Activated T-helper 9 cell treated with anti-CD3 and anti-CD28 coated beads, Interleukin-2, amount 50 U/mL, for 16 hours (primary cell): ENCODE measurements at places on chromosomes 2 and 18.

GRCh38 chr2:38498045-38498481, 104.7 kb downstream of the HNRNPLL start:
- no peak for DNase-seq

- no peak for DNase-seq
Observed at GRCh38 chr2:24313744-24314632, 46.3 kb downstream of the ITSN2 start.

DNA sequence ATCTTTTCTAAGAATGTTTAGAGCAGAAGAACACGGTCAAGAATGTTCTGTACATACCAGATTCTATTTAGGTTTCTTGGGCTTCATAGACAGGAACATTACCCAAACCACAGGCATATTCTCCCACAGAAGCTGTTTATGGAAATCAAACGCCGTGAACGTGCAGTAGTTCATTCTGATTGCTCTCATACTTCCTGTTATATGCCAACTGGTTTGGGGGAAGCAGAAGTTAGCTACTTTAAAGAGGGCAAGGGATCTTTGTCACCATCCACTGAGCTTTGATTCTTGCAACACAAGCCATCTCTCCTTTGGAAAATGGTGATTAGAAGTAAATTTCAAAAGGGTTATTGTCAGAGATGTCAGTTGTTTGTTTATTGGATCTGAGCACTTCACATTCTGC, 182.2 kb upstream of the NRP2 start:
- no peak for DNase-seq

DNA sequence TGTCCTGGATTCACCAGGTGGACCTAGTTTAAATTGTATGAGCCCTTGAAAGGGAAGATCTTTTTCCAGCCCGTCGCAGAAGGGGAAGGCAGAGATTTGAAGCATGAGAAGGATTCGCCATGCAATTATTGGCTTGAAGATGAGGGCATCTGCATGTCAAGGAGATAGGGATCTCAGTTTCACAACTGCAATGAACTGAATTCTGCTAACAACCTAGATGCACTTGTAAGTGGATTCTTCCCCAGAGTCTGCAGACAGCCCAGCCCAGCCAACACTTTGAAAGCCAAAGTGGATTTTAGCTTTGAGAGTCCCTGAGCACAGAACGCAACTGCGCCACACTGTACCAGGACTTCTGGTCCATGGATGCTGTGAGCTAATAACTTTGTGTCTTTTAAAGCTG, 286.0 kb downstream of the TSN start:
- DNase-seq: no peak

DNA sequence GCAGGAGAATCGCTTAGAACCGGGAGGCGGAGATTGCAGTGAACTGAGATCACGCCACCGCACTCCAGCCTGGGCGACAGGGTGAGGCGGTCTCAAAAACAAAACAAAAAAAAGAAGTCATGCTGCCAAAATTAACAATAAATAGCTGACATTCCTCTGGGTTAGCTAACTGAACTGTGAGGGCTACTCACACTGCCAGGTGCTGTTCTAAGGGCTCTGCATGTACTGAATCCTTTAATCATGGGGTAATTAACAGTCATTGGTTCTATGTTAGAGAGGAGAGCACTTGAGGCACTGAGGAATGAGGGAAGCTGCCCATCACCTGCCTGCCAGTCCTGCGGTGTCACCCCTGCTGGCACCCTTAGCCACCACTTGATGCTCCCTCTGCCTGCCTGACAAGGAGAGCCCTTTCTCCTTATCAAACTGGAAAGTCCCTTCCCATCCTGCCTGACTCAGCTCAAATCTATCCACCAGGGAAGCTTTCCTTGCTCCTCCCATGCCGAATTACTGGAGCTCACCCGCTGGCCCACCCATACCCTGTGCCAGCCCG, 73.0 kb upstream of the RIOK3 start:
- no peak for DNase-seq

DNA sequence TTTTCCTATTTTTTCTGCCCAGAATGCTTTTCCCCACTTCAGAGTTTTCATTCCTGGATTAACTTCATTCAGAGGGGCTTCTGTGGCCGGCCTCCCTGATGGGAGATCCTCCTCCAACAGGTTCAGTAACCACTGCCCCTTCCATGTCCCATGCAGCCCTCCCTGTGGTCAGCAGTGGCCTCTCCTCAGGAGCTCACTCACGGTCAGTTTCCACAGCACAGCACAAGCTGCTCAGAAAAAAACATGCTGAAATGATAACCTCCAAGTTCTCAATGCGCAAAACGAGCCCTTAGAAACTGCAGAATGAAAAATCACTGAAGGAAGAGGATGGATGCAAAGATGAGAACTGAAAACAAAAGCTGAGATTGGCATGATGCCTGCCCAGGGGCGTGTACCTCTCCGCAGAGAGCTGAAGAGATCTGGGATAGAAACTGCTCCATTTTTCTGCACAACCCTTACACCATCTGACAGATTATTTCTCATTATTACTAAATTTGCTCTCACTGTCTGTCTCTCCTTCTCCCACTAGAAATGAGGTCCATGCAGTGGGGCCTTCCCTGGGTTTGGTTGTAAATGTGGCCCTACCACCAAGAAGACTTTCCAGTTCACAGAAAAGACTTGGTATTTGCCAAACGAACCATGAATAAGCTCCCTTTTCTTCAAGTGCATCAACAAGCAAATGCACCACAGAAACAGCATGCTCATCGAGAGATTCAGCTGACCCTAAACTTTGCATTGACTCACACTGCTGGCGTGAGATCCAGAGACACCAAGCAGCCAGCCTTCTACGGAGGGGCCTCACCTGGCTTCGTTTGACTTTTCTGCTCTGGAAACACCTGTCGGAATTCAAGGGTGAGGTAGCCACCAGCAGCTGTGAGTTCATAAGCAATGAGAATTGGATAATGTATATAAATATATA, 51.5 kb downstream of the TMEM18 start:
- DNase-seq: no peak

GRCh38 chr2:58081000-58081399, 34.4 kb downstream of the VRK2 start:
- DNase-seq: no peak

DNA sequence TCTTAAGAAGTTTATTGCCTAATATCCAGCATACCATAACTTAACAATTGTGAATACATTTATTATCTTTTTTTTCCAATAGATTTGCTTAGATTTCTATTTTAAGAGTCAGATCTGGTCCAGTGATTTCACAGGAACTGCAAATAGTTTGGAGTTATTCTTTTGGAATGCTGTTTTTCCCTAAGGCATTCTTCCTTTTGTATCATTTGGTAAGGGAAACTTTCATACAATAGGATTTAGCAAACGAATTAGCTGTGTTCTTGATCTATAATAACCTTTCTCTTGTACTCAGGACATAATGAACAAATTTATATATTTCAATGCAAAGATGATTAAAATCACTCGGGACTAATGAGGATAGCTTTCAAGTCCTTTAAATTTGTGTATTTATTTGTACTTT, 201.6 kb downstream of the ERBB4 start:
- DNase-seq: no peak

DNA sequence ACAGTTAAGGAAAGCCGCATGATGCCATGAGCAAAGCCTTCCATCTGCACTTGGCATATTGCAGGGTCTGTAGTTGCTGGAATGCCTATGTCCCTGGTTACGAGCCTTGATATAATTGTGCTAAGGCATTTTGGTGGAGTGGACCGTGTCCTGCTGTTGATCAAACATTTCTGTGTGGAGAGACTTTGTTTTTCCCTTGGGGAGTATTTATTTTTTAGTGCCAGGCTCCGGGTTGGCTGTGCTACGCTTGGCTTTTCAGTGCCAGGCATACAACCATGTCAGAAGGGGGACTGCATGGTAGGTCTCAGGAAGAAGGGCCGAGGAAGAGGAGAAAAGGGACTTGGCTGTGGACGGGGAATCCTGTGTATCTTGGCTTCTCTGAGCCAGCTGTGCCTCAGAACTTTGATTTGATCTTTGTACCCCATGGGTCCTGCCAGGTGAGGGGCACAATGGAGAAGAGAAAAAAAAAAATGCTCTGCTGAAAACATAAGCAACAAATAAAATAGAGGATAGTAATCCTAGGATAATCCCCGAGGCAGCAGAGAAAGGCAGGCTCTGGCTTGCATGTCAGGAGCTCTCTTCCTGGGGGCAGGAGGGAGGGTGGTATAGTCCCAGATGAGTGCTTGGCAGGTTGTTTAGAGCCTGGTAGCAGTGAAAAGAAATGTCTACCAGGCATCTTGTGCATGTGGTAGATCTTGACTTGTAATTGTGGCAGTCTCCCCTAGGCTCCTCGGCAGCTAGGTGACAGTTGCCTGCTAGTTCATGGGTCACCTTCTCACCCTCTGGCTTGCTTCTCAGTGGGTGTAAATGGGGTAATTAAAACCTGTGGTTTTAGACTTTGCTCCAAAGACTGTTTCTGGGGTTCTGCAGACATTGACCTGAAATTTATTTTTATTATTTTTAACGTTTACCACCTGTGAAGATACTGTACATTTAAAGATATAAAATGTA, 233.0 kb downstream of the NEDD4L start:
- no peak for DNase-seq

DNA sequence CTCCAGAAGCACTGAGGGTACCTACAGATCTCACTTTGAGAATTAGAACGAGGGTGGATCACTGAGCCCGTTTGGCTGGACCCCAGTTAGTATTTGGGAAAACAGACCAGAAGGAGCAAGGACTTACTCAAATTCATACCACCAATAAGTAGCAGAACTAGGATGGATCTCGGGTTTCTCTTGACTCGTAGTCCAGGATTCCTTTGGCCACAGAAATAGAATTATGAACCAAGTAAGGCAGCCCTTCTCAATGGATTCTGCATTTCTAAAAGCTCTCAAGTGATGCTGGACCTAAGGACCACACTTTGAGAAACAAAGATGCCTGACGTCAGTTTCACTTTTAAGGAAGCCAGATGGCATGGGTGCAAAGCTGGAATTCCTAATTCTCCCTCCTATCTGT, 153.0 kb downstream of the KLHL29 start:
- DNase-seq: no peak

GRCh38 chr2:175815537-175815936, 186.5 kb downstream of the LNPK start:
- no peak for DNase-seq

- no peak for DNase-seq
Observed at GRCh38 chr2:113791697-113792590, 35.5 kb upstream of the SLC35F5 start.

DNA sequence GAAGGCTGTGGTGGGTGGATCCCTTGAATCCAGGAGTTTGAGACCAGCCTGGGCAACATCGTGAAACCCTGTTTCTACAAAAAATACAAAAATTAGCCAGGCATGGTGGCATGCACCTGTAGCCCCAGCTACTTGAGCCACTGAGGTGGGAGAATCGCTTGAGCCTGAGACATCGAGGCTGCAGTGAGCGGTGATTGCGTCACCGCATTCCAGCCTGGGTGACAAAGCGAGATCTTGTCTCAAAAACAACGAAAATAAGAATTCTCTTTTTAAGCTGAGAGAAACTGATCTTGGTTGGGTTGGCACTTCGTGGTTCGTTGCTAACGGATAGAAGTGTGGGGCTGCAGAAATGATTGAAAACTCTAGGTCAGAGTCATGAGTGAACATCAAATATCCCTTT, 109.3 kb upstream of the CNGA3 start:
- DNase-seq: no peak

- no peak for DNase-seq
Observed at GRCh38 chr18:74128159-74128558, 19.5 kb downstream of the FBXO15 start.

- DNase-seq: no peak
Observed at GRCh38 chr2:131426727-131427126, 49.2 kb upstream of the TUBA3D start.

GRCh38 chr18:39494211-39494896, 1928.8 kb upstream of the CELF4 start:
- no peak for DNase-seq
